Pancreas (tissue), 10 donors: ENCODE measurements at places on chromosomes 7 and 10. TPM values are rescaled to one million over a fixed set of nuclear protein-coding genes. Genes with fewer than 3 reads are reported as not detected.

GIMAP7 gene
- total RNA-seq: 1.1 TPM

NRCAM gene
- 40.6 TPM for total RNA-seq

SPDYE1 gene
- total RNA-seq: not detected

SCRN1 gene
- 30.2 TPM for total RNA-seq

MYO1G gene
- total RNA-seq: 1.1 TPM

- no peaks in the 10 kb centered on the region for H3K4me1 ChIP-seq
- no peak overlapping the region for H3K27ac ChIP-seq
- H3K36me3 ChIP-seq: peaks cover 3% of the 10 kb centered on the region
- no peak overlapping the region for H3K4me3 ChIP-seq
- no peaks in the 10 kb centered on the region for H3K27me3 ChIP-seq
- DNase-seq: peak; percentile 69
Observed at GRCh38 chr7:44398511-44398911, 73.1 kb upstream of the CAMK2B start.

DNA sequence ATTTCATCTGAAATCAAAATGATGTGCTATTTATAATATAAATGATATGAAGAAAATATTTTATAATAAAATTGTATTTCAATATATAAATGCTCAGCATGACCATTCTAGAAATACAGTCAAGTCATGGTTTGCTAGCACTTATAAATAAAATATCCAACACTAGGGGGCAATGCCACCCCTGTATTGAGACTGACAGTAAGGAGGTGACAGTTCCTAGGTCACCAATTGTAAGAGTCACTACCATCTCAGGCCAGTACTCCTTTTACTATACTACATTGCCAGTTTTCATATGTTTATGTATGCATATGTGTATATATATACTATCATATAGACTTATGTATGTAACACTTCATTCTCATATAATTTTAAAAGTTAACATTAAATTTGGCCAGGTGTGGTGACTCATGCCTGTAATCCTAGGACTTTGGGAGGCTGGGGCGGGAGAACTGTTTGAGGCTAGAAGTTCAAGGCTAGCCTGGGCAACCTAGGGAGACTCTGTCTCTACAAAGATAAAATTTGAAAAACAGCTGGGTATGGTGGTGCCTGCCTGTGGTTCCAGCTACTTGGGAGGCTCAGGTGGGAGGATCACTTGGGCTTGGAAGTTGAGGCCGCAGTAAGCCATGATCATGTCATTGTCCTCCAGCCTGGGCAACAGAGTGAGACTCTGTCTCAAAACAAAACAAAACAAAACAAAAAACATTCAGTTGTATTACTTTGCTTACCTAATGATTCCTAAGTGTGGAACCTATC, 2.4 kb upstream of the CNOT4 start:
- peaks cover 13% of the 10 kb centered on the region for H3K4me1 ChIP-seq
- no peak overlapping the region for H3K4me3 ChIP-seq
- H3K36me3 ChIP-seq: no peaks in the 10 kb centered on the region
- no peak overlapping the region for H3K27ac ChIP-seq
- no peak for DNase-seq

GRCh38 chr7:99325001-99325493, 651 bp upstream of the ARPC1A start:
- H3K4me1 ChIP-seq: peaks cover 32% of the 10 kb centered on the region
- no peaks in the 10 kb centered on the region for H3K36me3 ChIP-seq
- peak overlapping the region; percentile 98 for H3K4me3 ChIP-seq
- peak overlapping the region; percentile 55 for H3K27ac ChIP-seq
- DNase-seq: no peak

DNA sequence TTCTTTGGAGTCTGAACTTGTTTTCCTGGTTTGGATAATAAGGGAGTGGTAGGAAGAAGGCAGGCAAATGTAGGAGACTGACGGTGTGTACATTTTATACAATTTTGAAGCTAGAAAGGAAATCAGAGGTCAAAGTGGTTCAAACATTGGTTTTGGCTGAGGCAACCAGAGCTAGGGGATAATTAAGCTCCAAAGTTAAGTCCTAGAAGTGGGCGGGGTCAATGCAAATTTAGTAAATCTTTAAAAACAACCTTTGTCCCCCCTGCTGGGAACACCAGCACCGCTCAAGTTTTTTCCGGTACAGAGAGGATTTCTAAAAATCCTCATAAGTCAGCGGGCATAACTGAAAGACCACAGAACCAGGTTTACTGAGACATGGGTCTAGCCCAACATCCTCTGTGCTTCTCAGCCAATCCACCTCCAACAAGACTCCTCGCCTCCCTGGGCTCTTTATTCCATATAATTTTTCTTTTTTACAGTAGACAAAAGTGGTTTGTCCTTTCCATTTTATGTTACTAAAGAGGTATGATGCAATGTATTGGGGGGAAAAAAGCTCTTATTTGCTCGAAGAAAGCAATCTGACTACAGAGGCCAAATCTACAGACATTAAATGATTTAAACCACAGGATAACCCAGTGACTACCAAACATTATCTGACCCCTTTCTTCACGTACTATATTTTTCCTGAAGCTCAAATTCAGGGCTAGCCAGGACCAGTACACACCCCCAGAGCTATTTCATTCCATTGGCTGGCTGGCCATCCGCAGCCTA, 1.6 kb downstream of the GLUD1 start:
- peak; percentile 48 for DNase-seq
- no peaks in the 10 kb centered on the region for H3K36me3 ChIP-seq
- no peaks in the 10 kb centered on the region for H3K27me3 ChIP-seq

DNA sequence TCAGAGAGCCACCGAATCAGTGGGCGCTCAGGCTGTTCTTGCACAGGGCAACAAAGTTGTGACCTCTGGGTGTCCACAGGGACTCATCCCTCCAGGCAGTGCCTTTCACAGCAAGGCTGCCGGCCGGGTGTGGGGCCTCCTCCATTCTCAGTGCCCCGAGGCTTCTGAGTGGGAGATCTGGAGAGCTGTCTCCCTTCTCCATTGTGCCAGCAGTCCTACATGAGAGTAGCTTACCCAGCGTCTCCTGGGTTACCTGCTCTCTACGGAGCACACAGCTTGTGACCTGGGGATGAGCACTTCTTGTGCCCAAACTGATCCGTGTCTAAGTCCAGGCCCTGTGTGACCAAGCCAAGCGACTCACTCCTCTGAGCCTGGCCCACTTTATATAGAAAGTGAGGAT, 240.9 kb upstream of the GRB10 start:
- no peak for DNase-seq
- peaks cover 19% of the 10 kb centered on the region for H3K4me1 ChIP-seq
- H3K27me3 ChIP-seq: no peaks in the 10 kb centered on the region

- DNase-seq: peak; percentile 77
- peak overlapping the region; percentile 66 for H3K27ac ChIP-seq
- H3K4me1 ChIP-seq: peaks cover 30% of the 10 kb centered on the region
- peak overlapping the region; percentile 12 for H3K4me3 ChIP-seq
- H3K36me3 ChIP-seq: no peaks in the 10 kb centered on the region
- no peaks in the 10 kb centered on the region for H3K27me3 ChIP-seq
Observed at GRCh38 chr7:74033372-74034311, 5.7 kb downstream of the ELN start.

- H3K4me1 ChIP-seq: no peaks in the 10 kb centered on the region
- no peaks in the 10 kb centered on the region for H3K36me3 ChIP-seq
- DNase-seq: no peak
- no peaks in the 10 kb centered on the region for H3K27me3 ChIP-seq
- H3K4me3 ChIP-seq: no peak overlapping the region
Observed at GRCh38 chr10:102102421-102102820, 17.7 kb downstream of the LDB1 start.

DNA sequence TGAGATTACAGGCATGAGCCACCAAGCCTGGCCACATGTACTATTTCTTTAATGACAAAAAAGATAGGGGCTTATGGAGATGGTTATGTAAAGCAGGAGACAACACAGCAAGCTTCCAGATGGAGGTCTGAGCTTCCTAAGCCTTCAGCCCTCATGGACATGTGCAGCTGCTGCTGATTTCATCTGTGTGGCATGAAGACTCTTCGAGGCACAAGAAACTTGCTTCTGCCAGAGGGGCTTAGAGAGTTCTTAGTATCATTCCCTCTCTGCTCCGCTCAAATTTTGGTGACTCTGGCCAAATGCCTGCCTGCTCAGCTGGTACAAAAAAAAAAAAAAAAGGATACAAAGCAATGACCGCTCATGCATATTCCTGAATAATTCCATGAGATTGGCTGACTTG, 552.5 kb downstream of the TYW1 start:
- DNase-seq: no peak
- H3K4me3 ChIP-seq: no peak overlapping the region
- H3K27me3 ChIP-seq: no peaks in the 10 kb centered on the region
- no peaks in the 10 kb centered on the region for H3K36me3 ChIP-seq

DNA sequence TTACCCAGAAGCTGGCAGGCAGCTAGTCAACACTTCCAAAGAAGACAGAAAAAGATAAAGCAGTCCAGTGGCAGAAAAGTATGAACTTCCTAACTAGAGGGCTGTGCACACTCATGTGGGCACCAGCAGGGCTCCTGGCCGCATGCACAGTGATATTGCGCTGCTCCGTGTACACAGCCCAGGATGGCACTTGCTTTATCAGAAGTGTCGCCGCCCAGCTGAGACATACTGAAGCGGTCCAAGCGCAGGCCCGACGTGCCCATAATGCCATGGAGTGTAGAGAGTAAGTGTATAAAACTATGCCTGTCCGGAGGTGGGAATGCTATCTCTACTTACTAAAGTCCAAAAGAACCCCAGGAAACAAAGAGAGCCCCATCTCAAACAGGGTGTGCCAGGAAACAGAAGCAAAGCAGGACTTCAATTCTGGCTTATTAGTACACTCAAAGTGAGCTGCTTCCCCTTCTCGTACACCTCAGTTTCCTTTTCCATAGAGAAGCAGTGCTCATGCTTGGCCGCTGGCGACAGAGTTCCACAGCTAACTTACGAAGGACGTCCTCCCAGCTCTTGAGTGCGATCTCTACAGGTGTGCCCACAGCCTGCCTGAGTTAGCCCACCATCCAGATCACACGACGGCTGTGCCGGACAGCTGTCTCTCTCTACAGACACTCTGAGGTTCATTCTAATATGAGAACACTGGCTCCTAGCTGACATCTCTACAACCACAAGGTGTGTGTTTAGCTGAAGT, 234.3 kb downstream of the COBL start:
- peaks cover 1% of the 10 kb centered on the region for H3K4me1 ChIP-seq
- H3K27ac ChIP-seq: no peak overlapping the region
- H3K36me3 ChIP-seq: no peaks in the 10 kb centered on the region
- no peaks in the 10 kb centered on the region for H3K27me3 ChIP-seq
- no peak overlapping the region for H3K4me3 ChIP-seq

DNA sequence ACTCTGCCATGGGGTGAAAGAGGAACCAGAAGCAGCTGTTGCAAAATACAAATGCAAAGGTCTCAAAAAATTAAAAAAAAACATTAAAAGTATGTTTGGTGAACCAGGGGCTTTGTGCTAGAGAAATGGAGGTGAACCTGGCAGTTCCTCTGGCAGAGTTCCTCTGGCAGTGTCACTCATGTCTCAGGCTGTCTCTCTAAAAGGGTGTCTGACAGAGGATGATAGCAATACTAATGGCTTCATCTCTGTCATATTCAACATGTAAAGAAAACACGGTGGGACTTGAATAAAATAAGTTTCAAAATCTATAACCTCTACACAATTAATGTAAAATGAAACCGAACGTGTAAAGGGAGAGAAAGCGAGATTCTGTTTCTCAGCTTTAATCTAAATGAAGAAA, 375.7 kb upstream of the VWC2 start:
- no peaks in the 10 kb centered on the region for H3K36me3 ChIP-seq
- H3K27me3 ChIP-seq: peaks cover 2% of the 10 kb centered on the region
- H3K27ac ChIP-seq: no peak overlapping the region

DNA sequence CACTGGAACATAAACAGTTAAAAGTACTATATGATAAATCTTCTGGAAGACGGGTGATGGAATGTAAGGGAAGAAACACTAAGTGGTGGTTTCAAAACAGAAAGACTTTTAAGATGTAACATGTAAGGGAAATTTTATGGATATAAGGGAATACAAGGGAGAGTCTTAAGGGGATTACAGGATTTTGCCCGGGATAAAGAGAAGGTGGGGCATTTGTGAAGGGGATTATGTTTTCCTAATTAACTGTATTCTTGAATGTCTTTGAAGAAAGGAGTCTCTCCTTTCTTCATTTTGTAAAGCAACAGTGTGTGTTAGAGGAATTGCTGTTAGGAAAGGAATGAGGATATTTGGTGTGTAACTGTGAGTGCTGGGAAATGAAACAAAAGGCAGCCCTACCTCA, 745.2 kb downstream of the AUTS2 start:
- no peak overlapping the region for H3K4me3 ChIP-seq
- no peaks in the 10 kb centered on the region for H3K27me3 ChIP-seq
- no peaks in the 10 kb centered on the region for H3K4me1 ChIP-seq

DNA sequence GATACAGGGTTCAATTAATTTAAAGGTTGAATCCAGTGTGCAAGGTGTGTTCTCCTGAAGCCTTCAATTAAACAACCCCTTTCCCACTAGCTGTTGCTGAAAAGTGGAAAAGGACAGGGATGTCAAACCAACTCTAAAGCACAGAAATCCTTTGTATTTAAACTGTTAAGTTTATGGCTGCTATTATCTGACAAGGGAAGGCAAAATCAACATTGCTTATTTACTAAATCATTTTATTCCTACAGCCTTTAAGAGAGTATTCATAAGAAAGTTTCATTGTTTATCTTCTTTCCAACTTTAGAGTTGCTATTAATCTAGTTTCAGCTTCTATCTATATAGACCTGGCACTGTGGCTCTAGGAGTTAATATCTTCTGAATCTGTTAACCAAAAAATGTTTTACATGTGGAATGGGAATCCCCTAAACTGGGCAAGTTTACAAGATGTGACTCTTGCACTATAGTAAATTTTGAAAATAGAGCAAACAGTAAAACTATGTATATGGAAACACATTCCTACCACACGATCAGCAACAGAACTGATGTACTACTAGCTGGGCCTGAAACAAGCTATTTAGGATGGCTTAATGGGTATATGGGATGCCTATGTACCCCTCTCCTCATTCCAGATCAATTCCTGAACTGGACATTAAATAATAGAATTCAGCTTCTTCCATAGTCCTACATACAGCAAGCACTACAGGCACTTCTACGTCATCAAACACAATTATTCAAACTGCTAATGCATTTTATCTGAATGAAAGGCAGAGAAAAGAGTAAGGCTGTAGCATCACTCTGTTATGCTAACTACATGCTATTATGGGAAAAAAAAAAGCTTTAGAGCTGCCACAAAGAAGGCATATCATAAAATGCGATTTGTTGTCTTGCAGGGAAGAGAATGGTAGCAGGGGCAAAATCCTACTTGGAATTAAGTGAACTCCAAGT, 52.8 kb downstream of the CDK6 start:
- H3K27ac ChIP-seq: no peak overlapping the region
- H3K27me3 ChIP-seq: no peaks in the 10 kb centered on the region
- H3K4me3 ChIP-seq: no peak overlapping the region
- H3K4me1 ChIP-seq: peaks cover 3% of the 10 kb centered on the region
- no peak for DNase-seq
